ENCODE measurements at places on chromosomes 1 and 21.
A peak's percentile ranks its signal among the peaks of the same experiment; 100 is the strongest.

GRCh38 chr1:170742600-170742999, 78.7 kb downstream of the PRRX1 start:
- DNase-seq, result no peak

GRCh38 chr1:39841429-39841828, 41.9 kb downstream of the TRIT1 start:
- no peak for DNase-seq

GRCh38 chr1:25651036-25651640, 34.5 kb downstream of the MAN1C1 start:
- DNase-seq, result no peak

DNA sequence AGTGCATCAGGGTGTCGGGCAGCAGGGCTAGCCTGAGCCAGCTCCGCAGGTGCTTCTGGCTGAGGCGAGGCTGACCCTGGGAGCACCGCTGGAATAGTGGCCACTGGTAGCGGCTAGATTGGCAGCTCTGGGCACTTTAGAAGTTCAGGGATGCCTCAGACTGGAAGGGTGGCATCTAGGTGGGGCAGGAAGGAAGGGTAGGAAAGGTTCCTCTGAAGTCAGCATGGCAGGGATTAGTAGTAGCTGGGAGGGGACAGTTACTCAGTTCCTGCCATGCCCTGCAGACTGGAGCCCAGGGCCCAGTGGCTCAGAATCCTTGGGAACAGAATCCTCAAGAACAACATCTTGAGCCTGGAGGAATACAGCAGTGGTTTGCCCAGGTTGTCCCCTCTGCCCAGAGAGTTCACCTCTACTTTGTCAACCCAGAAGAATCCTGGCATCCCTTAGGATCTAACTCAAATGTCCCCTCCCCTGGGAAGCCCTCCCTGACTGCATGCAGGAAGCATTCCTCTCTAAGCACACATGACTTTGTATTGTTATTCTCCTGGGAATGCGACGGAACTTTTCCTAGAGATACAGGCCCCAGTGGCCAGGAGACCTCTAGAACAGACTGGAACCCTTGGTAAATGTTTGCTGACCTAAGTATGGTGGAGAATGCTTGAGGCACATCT, 39.5 kb upstream of the BCAR3 start:
- no peak for DNase-seq

GRCh38 chr1:158681606-158682005, 4.9 kb downstream of the SPTA1 start:
- no peak for DNase-seq

- no peak for DNase-seq
These were observed 35.7 kb upstream of the RCC1 start for GRCh38 chr1:28470146-28470545.

GRCh38 chr1:206967096-206967849, 3.0 kb downstream of the FCAMR start:
- DNase-seq, result peak; percentile 31

DNA sequence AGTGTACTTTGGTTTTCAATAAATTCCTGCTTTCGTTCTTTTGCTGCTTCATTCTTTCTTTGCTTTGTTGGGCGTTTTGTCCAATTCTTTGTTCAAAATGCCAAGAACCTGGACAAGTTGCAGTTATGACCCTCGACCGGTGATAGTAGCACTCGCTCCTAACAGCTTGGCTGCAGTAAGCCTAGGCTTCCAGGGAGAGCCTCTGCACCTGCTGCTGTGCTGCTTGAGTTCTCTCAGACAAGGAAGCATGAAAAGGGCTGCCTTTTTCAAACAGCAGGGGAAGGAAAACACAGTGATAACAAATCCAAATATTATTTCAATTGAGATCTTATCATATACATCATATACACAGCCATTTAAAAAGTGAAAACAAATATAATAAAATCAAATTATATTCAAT, 12.8 kb upstream of the RIPK4 start:
- no peak for DNase-seq

GRCh38 chr1:245365095-245366020, 210.6 kb downstream of the KIF26B start:
- DNase-seq, result peak; percentile 27

DNA sequence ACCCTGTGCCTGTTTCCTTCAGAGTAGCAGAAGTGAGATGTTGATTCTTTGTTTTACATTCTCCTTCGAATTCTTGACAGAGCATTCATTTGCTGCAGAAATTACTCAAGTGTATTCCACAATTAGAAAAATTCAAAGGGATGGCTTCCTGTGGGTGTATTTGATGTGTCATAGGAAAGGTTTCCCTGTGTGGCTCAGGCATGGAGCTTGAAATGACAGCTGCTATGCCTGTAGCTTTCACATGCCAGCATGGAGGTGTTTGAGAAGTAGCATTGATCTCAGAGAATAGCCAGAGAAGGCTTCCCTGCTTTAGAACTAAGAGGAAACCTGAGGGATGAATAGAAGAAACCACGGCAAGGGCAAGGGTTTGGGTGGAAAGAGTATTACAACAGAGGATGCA, 317.2 kb upstream of the DEPDC1 start:
- no peak for DNase-seq

- DNase-seq, result peak; percentile 53
These were observed 2.0 kb downstream of the GPR88 start for GRCh38 chr1:100539836-100540536.

- no peak for DNase-seq
These were observed 282.4 kb upstream of the SGIP1 start for GRCh38 chr1:66251546-66251945.

- DNase-seq, result no peak
These were observed 37.1 kb upstream of the SOD1 start for GRCh38 chr21:31622397-31622796.

GRCh38 chr1:50700621-50701020, 259.4 kb downstream of the FAF1 start:
- no peak for DNase-seq

DNA sequence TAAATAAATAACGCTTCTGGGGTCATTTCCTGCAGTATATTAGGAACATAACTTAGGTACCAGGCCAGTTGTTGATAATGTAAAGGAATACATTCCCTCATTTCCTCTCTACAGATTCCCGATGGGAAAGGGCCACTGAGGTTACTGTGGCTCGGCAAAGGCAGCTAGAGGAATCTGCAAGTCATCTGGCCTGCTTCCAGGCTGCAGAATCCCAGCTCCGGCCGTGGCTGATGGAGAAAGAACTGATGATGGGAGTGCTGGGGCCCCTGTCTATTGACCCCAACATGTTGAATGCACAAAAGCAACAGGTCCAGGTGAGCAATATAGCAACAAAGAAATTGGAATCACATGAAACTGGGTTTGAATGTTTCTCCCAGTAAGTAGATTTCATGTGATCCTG, 109.6 kb upstream of the BMP8A start:
- DNase-seq, result no peak

DNA sequence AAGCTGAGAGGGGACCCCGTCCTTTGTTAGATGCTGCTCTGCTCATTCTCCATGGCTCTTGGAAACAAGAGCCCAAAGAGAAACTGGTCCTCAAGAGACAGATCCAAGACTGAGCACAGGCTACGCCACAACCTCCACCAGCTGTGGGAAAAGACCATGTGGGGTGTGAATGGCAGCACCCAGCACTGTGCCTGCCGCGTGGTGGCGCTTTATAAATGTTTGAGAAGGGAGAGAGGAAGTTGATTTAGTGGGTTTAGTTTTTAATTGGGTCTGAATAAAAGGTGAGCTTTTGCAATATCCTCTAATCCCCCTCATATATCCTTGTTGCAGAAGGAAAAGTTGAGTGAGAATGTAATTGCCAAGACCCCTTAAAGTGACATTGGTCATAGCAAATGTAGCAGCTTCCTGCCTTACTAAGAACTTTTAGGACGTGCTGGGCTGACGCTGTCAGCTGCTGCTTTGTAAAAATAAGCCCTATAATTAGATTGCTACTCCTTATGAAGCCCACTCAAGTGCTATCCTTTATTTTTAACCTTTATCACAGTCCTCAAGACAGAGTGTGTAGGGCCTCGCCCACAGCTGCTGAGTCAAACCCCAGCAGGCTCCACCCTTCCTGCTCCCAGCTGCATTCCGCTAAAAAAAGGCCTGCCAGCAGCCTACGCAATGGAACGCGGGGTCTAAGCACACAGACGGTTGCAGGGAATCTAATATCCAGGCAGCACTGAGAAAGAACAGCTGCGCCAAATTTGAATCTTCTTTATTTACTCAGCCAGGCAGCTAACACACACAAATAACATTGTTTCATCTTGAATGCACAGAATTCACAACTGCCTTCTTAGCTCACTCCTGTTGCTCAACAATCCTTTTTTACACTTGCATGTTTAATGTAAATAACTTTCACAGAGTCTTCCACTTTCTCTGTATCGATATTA, 47.4 kb upstream of the PRDX6 start:
- peak; percentile 49 for DNase-seq
